ENCODE measurements at places on chromosomes 1 and 21.

GRCh38 chr1:16063921-16064320 is 9.5 kb downstream of the FAM131C start:
- DNase-seq = no peak

GRCh38 chr1:244207042-244207934 is 156.2 kb downstream of the ZBTB18 start:
- DNase-seq = no peak

GRCh38 chr21:21968810-21969209 is 970.6 kb downstream of the NCAM2 start:
- no peak for DNase-seq

GRCh38 chr1:235838021-235838420 is 28.7 kb downstream of the LYST start:
- DNase-seq = no peak

DNA sequence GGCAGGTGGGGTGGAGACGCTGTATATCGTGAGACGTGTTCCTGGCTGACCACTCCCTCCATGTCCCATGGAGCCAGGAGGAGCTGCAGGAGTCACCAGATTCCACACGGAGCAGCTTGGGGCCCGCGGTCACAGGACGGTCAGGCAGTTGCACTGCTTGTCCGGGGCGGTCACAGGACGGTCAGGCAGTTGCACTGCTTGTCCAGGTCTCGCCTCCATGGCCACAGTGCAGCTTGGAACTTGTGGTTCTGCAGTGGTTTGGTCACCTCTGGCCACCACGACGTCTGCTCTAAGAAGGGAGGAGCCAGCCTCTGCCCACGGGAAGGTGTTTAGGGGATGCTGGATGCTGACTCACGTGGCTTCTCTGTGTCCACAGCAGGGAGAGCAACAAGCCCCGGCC is 33.0 kb downstream of the SLX9 start:
- no peak for DNase-seq
